Epithelial cell of esophagus (primary cell): ENCODE measurements at places on chromosomes 1 and 21.

DNA sequence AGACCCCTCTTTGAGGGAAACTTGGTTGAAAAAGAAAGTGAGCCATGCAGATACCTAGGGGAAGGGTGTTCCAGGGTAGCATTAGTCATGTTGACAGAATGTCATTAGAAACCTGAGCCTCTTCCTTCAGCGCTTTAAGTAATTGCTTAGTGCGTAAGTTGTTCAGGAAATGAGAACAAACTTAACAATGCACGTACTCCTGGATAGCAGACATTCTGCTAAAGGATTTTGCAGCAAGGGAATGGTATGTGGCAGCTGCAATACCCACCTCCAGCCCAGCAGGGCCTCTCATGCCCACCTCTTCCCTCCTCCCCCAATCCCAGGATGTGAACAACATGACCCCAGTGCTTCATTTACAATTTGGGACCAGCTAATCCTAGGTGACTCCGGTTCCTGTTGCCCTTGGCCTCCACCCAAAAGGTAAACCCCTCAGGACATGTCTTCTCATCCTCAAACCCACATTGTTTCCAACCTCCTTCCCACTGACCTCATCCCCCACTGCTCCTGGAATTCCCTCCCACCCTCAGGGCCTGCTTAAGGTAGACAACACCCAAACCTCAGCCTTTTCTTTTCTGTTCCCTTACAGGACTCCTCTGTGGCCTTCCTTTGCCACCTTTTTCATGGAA lies 98.0 kb upstream of the BCAR3 start:
- DNase-seq: peak; percentile 98

GRCh38 chr1:30903343-30904034 lies 5.1 kb downstream of the SDC3 start:
- no peak for DNase-seq

DNA sequence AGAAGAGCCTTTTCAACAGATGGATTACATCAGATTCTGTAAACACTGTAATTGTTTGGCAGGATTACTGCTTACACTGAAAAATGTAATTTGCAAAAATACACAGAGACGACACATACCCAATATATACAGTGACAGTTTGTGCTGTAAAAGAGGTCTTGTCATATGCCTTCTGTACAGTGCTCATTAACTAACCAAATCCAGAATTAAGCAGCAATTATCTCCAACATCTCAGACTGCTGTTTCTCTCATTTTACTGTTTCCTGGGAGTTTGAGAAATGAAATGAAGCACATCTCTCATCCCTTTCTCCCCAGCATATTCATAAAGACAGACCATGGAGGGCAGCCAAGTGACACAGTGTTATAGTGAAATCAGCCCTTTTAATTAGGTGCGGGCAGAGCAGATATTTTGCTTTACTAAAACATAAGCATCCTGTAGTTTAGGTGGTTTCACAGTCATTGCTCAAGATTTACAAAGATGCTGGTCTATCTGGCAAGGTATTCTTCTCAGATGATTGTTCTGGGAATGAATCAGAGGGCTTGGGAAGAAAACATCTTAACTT lies 618.4 kb upstream of the USP24 start:
- DNase-seq: no peak

DNA sequence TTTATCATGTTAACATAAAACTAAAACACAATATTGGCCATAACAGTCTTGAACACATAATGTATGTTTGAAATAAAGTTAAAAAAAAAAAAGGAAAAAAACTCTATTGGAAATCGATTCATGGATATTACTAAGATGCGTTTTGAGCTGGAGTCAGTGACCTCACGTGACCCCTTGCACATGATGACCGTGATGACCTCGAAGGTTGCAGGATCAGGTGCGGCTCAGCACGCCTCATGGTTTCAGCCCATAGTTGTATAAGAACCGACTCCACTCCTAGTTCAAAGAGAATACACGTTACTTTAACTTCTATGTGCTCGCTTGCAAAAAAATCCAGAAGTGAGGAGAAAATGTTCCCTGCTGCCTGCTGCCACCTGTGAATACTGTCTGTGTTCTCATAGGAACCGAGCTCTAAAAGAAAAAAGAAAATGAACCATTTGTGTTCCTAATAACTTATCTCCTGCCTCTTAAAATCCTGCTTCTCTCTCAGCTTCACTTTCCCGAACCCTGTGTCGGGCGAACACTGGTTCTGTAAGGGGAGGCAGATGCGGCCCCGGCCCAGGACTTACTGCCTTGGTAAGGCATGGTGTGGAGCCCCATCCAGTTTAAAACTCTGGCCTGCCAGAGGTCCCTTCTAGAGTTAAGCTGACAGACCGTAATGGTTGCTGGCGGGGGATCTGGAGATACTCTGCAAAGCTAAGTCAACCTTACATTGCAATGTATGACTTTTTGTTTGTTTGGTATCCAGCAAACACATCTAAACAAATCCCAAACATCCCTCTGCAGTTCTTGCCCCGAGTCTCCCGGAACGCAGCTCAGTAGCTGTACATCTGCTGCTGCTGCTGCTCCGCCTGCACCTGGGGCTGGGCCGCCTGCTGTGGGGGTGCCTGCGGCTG lies 33.8 kb upstream of the RIPK4 start:
- no peak for DNase-seq

DNA sequence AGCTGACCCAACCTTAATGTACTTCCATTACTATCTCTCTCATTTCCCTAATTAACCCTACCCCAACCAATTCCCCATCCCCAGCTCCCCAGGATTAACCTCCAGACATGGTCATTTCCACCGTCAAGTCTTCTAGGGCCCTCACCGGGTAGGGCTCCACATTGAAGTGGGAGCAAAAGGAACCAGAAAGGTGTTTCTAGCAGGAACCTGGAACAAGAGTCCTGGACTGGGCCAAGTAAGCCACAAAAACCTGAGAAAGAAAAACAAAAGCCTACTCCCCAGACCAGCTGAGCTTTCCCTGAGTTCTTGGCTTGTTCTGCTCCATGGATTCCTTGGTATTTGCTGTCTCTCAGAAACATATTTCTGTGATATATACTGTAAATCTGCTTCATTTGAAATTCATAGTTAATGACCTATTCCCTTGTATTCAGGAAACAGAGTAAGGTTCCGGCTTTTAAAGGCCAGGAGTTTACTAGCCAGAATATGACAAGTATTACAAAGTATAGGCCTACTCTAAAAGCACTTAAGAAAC lies 58.4 kb downstream of the SYF2 start:
- no peak for DNase-seq

DNA sequence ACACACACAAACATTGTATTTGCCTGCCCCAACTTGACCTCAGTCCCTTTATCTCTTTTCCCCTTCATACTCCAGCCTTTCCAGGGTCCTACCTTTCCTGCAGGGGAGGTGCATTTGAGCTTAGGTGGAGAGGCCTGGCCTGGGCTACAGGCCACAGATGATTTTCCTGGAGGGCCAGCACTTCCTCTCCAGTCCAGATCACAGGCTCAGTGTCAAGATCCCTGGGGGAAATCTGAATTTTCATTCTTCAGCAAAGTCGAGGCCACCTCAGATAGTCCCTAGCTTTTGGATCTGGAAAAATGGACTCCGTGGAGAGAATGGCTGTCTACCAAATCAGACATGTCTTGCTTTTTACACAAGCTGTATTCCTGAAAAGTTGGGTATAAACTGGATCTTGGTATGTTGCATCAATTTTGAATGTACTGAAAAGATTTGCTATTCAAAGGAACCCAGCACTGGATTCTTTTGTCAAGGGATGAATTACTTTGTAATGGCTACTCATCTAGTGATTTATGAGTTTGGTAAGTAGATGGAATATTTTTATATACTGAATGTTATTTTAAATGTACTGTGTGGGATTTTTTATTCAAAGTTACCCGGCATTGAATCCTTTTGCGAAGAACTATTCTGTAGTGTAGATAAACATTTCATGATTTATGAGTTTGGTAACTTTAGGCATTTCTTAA lies 78.7 kb downstream of the DDR2 start:
- DNase-seq: no peak

- DNase-seq: peak; percentile 63
Measured at GRCh38 chr1:225318706-225319575, 108.9 kb downstream of the LBR start.

GRCh38 chr1:154328318-154329151 lies 3.2 kb downstream of the ATP8B2 start:
- peak; percentile 75 for DNase-seq

DNA sequence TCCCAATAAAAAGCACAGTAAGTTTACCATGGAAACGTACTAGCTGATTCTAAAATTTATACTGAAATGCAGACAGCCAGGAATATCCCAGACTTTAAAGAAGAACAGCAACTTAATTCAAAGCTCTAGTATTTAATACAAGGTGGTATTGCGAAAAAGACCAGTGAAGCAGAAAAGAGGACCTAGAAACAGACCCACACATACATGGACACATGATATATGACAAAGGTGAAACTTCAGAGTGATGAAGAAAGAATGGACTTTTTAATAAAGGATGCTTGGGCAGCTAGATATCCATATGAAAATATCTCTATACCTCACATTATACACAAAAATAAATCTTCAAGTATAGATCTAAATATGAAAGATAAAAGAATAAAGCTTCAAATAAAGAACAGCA lies 62.6 kb downstream of the COP1 start:
- DNase-seq: no peak

GRCh38 chr1:148263128-148263905 lies 111.2 kb upstream of the NBPF11 start:
- peak; percentile 96 for DNase-seq

DNA sequence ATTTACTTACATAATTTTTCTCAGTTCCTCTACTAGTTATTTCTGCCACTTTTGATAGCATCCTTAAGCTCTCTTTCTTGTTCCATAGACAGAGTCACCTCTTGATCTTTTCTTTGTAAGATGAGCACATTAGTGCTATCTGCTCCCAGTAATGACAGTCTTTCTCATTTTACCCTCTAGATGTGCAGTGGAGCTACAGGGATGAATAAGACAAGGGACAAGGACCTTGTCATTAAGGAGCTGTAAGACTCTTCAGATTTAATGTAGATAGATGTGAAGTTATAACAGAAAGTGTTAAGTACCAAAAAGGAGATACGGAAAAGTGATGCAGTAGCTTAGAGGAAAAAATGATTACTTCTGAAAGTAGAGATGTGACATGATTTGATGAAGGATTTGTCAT lies 20.4 kb downstream of the SCP2 start:
- no peak for DNase-seq

DNA sequence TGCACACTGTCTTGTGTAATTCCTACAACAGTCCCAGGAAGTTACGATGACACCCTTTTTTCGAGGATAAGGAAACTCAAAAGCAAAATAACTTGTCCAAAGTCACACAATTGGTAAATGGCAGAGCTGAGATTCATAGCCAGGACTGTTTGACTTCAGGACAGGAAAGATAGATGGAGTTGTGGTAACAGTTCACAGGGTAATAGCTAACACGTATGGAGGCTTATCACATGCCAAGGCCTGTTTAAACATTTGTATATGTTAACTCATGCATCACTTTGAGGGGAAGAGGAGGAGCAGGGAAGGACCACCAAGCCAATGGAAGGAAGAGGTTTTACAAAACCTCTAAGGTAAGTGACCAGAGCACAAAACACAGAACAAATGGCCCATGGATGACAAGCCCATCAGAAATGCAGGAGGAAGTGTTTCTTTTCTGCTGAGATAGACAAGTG lies 2.8 kb downstream of the DHCR24 start:
- no peak for DNase-seq

DNA sequence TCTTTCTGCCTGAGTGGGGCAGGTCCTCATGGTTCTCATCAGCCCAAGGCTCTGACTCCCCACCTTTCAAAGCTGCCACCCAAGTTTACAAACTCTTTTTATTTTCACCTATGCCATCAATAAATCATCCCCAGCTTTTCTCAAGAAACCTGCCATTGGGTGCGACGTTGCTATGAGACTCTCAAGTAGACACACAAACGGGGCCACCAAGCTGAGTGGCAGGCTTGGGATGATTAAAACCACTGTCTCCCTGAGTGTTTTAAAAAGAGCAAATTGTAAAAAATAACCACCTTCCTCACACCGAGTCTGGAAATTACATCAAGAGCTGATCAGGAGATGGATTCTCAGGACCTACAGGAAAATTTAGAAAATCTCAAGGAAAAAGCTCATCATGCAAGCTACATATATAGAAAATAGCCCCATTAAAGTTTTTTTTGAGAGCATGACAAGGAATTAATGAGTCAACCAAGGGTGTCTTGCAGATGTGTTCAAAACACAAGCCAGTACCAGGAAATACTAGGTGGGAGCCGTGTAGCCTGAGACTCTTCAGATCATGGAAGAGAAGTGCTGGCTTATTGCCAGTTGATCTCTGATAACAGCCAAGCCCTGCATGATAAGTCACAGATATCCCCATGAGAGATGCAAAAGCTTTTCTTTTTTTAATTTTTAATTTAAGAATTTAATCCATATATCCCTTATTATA lies 158.4 kb upstream of the BACE2 start:
- no peak for DNase-seq

GRCh38 chr1:43836267-43836951 lies 97.2 kb upstream of the ARTN start:
- peak; percentile 91 for DNase-seq
